NCI-H2227 treated with DMSO at 0.1 percent for 48 hours (cell line): ENCODE measurements at places on chromosomes 6 and 20.

GRCh38 chr20:51067792-51068191, 44.9 kb upstream of the KCNG1 start:
- DNase-seq: no peak

DNA sequence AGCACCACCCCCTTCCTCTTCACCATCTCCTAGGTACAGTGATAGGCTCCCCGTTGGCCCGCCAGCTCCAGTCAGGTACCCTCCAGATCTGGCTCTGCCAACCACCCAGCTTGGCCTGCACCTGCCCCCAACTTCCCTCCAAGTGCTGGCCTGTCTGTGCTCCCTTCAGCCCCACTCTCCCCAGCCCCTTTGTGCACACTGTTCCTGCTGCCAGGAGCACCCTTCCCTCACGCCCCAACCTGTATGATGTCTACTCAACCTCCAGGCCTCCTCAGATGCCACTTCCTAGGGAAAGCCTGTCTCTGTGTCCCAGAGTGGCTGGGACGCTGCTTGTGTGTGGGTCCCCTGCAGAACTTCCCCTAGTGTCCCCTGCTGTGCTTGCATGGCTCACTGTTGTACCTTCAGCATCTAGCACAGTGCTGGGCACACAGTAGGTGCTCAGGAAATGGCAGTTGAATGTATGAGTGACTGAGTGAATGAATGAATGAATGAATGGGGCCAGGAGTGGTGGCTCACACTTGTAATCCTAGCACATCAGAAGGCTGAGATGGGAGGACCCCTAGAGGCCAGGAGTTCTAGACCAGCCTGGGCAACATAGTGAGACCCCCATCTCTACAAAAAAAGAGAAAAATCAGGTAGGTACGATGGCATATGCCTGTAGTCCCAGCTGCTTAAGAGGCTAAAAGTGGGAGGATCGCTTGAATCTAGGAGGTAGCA, 3.0 kb downstream of the ZBP1 start:
- DNase-seq: no peak

GRCh38 chr6:25147223-25147622, 132.0 kb upstream of the CARMIL1 start:
- no peak for DNase-seq

- no peak for DNase-seq
Measured at GRCh38 chr20:5356941-5357340, 40.2 kb upstream of the PROKR2 start.

DNA sequence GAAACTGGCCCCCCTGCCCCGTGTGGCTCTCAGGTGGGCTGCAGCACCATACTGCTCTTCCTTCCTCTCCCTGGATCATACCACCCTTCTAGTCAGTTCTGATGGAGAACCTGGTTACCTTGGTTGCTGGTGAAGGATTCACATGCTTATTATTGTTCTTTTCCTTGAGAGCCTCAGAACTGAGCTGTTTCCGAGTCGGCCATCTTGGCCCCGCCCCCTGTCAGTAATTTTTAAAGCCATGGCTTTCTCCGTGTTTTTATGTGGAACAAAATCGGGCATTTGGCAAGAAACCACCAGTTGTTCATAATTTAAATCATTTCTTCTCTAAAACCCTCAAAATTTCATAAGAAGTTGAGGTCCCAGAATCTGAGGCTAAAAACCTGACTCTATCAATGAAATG, 493.8 kb downstream of the NKAIN2 start:
- peak; percentile 26 for DNase-seq

- DNase-seq: no peak
Measured at GRCh38 chr6:378958-379409, 12.6 kb upstream of the IRF4 start.

GRCh38 chr6:133977983-133978895, 25.2 kb downstream of the TBPL1 start:
- no peak for DNase-seq

DNA sequence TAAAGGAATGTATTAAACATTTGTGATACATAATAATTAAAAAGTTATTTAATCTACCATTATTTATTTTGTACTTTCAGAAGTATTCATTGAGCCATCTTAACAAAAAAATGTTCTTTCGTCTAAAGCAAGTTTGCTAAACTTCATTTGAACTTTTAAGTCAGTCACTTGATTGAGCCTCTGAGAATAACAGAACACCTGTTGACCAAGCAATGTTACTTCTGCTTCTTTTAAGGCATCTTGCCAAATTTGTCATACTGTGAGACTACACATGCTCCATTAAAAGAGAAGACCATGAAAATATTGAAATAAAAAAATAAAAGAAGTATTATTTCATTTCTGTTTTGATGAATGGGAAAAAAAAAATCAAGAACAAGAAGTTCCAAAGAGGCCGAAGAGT, 141.8 kb upstream of the BMP5 start:
- DNase-seq: no peak

- DNase-seq: no peak
Measured at GRCh38 chr6:132464538-132465256, 48.2 kb downstream of the STX7 start.

- DNase-seq: no peak
Measured at GRCh38 chr6:109458774-109459531, 3.4 kb upstream of the MICAL1 start.

GRCh38 chr6:43778131-43778855, 8.3 kb downstream of the VEGFA start:
- DNase-seq: no peak

- DNase-seq: no peak
Measured at GRCh38 chr6:45480752-45481415, 103.2 kb upstream of the SUPT3H start.
